ENCODE measurements at places on chromosomes 5 and 9. TPM values are rescaled to one million over a fixed set of nuclear protein-coding genes. Genes with fewer than 3 reads are reported as not detected.

DNA sequence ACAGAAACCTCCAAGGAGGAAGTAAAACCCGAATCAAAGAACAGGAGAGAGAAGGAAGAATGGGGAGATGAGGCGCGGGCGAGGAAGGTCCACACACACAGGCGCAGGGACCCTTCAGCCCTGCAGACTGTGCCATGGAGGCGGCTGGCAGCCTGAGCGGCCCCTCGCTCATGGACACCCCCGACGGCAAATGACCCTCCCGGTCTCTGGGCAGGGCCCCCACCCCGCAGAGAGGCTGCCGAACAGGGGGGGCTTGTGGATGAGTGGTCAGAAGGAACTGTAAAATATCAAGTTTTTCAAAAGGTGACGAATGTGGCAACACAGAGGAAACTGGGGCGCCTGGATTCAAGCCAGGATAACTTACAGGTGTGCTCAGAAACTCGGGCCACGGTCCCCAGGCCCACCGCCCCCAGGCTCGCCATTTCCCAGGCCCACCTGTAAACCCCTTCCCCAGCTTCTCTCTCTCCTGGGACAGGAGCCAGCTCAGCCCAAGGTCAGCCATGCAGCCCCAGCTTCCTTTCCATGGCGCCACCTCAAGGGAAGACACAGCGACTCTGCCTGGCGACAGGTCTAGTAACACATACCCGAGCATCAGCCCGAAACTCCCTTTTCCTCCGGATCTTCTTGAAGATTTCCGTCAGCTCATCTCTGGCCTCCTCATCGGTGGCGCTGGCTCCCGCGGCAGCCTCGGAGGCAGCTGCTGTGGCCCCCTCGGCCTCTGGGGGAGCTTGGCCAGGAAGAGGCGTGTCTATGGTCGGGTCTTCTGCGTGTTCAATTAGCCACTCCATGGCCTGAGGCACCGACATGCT is 16.5 kb downstream of the UBAC1 start:
- no peak for DNase-seq

- no peak for DNase-seq
These were observed 188.2 kb downstream of the SGCD start for GRCh38 chr5:156515121-156515520.

DNA sequence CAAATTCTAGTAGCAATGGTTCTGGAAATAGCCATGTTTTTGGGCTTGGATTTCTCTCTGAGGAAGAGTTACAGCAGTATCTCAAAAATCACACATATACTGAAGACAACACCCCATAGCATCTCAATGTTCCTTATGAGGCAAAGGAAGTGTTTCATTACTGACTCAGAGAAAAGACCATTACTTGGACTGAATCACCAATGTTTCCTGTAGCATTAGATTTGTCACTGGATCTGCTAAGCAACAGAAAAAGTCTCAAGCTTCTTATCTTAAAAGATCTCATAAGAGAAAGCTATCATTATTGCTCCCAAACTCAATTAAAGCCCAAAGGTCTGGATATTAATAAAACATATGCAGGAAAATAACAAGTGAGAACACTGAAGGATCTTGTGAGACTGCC is 272.4 kb downstream of the ADAMTS6 start:
- DNase-seq, result no peak

GRCh38 chr5:81558188-81558587 is 164.3 kb upstream of the ACOT12 start:
- DNase-seq, result no peak

- no peak for DNase-seq
These were observed 198.9 kb downstream of the TSSK1B start for GRCh38 chr5:113235884-113236283.

- DNase-seq, result peak; percentile 13
These were observed 252.3 kb downstream of the FANCC start for GRCh38 chr9:95065224-95065623.

DNA sequence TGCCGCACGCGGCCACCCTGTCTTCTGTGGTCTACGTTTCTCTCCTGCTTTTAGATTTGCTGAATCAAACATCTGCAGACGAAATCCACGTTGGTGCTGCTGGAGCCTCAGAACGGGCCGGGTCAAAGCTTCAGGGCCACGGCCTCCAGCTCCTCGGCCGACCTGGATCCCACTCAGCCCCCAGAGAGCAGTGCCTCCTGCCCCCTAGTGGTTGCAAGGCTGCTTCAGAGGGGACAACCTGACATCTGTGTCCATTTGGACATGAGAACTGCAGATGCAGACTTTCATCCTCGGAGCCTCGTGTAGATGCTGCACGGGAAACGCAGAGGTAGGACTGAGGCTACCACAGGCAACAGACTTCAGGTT is 23.0 kb upstream of the SLC6A3 start:
- DNase-seq, result peak; percentile 41

- DNase-seq, result no peak
These were observed at the start of gene PCDHA3 for GRCh38 chr5:140800816-140801493. Gene PCDHA3 (plus strand): TSS chr5:140801057.

GRCh38 chr9:103755441-103755840 is 338.7 kb upstream of the SMC2 start:
- DNase-seq, result no peak

Gene PCDHA2
- 0.33 TPM for total RNA-seq
